Effector CD8-positive, alpha-beta T cell (primary cell): ENCODE measurements at places on chromosomes 11 and 22.

DNA sequence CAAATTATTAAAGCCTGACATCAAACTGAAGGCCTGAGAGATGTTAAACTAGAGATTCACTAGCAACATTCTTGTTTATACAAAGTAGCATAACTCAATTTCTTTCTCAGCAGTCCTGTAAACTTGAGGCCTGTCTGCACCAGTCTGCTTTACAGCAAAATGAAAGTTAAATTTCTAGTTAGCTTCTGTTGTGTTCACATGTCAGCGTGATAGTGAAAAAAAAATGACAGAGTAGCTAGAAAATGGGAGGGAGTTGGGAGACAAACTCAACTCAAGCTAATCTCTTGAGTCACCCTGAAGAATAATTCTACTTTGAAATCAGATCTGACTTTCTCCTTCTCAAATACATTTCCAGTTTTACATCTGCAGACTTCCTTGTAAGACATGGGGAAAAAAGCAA lies 6.5 kb downstream of the RBFOX2 start:
- no peak for DNase-seq

GRCh38 chr11:61955422-61956135 lies 5.4 kb downstream of the BEST1 start:
- DNase-seq: no peak

- DNase-seq: no peak
These were observed 20.2 kb downstream of the CELF1 start for GRCh38 chr11:47532597-47533213.

DNA sequence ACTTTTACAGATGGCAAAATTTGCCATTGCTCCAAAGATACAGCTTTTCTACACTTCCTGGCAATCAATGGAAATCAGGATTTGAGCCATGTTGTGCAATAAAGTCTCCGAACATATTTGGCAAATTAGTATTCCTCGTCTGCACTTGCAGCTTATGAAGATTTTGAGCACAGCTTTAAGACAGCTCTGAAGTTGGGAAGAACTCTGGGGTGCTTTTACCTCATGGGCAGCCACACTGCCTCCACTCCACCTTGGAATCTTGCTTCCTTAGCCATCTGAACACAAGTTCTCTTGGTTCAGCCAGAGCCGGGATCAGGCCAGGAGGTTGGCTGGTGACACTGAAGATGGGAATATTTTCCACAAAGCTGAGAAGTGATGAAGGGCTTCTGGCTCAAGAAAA lies 191.2 kb downstream of the CWF19L2 start:
- DNase-seq: no peak

GRCh38 chr22:19802001-19802893 lies 41.7 kb downstream of the TBX1 start:
- no peak for DNase-seq

- DNase-seq: no peak
These were observed 5.3 kb upstream of the CREB3L1 start for GRCh38 chr11:46271875-46272815.
